ENCODE measurements at places on chromosomes 5 and 9.
A peak's percentile ranks its signal among the peaks of the same experiment; 100 is the strongest.

DNA sequence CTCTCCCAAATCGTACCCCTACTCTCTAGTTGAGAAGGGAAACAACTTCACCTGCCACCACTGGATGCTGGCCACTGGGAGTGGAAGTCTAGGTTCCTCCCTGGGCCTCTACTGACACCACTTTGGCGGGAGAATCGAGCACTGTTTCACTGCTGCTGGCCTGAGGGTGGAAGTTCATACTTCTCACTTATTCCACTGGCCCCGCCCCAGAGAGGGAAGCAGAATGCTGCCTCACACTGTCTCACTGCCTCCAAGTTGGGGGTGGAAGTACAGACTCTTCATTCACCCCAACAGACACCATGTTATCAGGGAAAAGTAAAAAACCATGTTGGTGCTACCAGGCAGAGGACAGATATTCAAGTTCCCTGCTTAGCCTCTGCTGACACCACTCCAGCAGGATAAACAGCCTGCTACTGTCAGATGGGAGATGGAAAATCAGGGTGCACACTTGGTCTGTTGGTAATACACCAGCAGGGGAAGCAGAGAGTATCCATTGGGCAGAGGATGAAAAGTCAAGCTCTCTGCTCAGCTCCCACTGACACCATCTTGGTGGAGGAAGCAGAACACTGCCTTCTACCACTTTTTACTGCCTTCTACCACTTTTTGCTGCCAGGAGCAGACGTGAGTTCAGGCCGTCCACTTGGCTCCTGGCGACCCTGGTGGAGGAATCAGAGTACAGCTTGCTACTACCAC is 159.4 kb downstream of the SIL1 start:
- no peak for DNase-seq

- no peak for DNase-seq
These were observed 326.7 kb upstream of the EFNA5 start for GRCh38 chr5:107997338-107997980.

- DNase-seq: no peak
These were observed 493.5 kb upstream of the WWC1 start for GRCh38 chr5:167797933-167798332.

GRCh38 chr5:54249210-54250028 is 61.0 kb downstream of the ARL15 start:
- DNase-seq: no peak

GRCh38 chr9:105345626-105346025 is 101.2 kb downstream of the SLC44A1 start:
- no peak for DNase-seq

DNA sequence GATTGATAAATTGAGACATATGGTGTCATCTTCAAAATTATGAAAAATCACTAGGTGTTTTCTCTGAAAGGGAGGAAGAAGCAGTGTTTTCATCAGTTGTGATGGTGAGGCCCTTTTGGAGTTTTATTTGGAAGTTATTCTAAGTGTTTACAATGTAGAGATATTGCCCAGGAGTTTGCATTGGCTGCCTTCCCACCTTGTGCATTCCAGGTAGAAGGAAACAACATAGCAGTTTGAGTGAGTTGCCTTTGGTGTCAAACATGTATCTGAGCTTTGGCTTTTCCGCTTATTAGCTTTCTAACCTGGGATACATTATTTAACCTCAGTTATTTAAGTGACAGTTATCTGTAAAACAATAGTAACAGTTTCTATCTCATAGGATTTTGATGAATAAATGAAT is 122.5 kb downstream of the SCAMP1 start:
- DNase-seq: no peak

GRCh38 chr9:79481846-79482477 is 89.8 kb upstream of the TLE4 start:
- no peak for DNase-seq

- DNase-seq: no peak
These were observed 3.8 kb upstream of the CCDC192 start for GRCh38 chr5:127699416-127699815.

DNA sequence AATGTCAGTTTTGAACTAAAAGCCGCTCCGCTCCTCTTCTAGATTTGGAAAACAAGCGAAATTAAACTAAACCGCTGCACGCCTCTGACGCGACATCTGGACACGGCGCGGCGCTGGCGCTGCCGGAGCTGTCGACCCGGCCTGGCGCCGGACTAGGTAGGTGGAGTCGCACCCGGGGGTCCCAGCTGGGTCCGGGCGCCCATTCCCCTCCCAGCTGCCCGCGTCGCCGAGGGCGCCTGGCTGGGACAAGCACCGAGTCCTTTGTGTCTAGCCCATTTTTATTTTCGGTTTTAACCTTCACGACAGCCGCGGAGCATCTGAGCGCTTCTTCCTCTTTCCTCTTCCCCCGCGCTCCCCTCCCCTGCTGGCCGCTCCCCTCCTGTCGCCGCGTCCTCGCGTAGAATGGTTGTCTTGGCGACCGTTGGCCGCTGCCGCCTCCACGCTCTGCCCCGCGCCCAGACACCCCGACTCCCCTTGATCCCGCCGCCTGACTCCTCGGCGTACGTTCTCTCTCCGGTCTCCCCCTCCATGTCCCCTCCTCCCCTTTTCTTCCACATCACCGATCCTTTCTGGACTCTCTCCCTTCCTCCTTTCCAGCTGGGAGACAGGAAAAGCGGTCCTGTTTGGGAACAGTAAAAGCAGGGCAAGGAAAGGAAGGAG is 545 bp downstream of the CDKN2B-AS1 start:
- peak; percentile 88 for DNase-seq

- no peak for DNase-seq
These were observed 507.0 kb downstream of the TAF11L14 start for GRCh38 chr5:18141222-18141621.

DNA sequence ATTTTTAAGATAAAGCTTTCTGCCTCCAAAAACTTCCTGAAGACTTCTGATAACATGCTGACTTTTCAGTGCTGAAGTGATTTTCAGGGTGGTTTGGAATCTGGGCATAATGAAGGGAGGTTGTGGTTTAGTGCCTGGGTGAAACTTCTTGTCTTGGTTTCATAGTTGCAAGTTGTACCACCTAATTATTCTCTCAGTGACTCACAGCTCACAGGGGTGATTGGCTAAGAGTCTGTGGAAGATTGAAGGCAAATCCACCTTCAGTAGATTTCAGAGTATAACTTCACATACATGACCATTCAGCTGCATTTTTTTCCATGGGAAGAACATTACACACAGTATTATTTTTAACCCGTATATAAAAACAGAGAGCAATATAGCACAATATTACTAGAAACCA is 199.9 kb downstream of the PTTG1 start:
- DNase-seq: no peak

DNA sequence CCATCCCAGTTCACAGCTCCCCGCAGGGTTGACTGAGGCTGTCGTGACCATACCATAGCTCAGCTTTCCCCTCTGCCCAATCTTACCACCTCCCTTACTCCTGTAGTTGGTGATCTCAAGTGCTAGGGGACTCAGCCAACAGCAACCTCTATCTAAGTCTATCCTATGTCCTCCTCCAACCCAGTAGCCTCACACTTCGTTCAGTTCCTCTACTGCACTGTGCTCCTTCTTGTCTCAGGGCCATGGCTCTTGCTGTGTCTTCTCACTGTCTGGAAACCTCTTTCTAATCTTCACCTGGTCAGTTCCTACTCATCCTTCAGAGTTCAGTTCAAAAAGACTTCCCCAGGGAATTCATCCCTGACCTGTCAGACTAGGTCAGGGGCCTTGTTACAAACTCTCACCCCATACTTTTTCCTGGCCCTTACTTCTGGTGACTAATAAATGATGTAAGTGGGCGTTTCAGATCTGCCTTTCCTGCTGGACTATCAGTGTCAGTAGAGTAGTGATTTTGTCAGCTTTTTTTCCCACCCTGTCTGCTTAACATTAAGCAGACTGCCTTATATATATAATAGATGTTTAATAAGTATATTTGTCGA is 53.6 kb upstream of the NR3C1 start:
- DNase-seq: no peak

DNA sequence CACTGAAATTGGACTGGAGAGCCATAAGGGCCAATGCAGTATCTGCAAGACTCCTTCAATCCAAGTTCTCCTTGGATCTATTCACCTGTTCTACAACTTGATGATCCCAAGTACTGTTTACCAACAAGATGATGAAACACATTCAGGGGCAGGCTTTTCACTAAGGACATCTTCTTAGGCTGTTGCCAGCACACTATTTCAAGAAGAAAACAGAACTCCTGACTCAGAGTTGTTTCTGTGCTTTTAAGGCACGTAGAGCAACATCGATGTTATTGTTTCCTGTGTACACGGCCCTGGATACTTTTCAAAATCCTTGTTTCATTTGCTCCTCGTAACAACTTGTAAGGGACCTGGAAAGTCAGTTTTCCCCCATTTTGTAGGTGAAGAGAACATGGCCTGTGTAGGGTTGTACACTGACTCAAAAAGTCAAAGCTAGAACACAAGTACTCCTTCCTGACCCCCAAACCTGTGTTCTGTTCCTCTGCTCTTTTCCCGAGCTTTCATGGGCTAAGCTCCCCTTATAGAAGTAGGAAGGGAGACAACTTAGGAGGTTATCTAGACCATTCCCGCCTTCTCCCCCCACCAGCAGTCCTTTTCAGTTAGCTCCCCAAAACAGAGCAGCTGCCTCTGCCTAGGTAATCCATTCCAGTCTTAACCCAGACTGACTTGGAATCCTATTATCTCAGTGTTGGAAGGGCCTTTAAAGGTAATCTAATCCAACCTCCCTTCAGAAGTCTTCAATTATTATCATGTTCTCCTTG is 5.2 kb upstream of the MGAT1 start:
- DNase-seq: no peak

- DNase-seq: no peak
These were observed 178.3 kb downstream of the AOPEP start for GRCh38 chr9:94904806-94905205.

GRCh38 chr9:87337335-87338087 is 160.2 kb upstream of the DAPK1 start:
- peak; percentile 80 for DNase-seq

DNA sequence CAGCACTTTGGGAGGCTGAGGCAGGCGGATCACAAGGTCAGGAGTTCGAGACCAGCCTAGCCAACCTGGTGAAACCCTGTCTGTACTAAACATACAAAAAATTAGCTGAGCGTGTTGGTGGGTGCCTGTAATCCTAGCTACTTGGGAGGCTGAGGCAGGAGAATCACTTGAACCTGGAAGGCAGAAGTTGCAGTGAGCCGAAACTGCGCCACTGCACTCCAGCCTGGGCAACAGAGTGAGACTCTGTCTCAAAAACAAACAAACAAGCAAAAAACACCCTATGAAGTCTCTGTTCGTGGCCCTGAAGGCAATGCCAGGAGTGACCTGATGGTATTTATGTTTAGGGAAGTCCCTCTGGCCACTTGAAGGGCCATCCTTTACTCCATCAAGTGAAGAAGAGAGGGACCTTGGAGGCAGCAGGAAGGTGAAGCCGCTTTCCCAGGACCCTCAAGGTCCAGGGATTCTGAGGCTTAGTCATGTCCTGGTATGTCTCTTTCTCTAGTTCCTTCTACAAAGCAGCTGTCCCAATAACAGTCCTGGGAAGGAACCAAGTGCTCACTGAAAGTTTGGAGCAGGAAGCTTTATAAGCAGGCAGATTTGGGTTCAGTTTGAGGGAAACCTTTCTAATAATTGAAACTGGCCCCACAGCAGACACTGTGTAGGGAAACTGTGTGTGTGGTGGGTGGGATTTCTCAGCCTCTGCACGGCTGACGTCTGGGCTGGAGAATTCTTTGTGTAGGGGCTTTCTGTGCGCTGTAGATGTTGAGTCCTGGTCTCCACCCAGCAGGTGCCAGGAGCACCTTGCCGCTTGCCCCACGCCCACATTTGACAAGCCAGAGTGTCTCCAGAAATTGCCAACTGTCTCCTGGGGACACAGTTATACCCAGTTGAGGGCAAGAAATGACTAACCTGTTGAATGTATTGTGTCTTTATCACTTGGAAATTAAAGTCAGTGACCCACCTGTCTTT is 12.5 kb downstream of the PHF2 start:
- DNase-seq: no peak

GRCh38 chr5:136199408-136199807 is 6.4 kb upstream of the SMIM32 start:
- no peak for DNase-seq

DNA sequence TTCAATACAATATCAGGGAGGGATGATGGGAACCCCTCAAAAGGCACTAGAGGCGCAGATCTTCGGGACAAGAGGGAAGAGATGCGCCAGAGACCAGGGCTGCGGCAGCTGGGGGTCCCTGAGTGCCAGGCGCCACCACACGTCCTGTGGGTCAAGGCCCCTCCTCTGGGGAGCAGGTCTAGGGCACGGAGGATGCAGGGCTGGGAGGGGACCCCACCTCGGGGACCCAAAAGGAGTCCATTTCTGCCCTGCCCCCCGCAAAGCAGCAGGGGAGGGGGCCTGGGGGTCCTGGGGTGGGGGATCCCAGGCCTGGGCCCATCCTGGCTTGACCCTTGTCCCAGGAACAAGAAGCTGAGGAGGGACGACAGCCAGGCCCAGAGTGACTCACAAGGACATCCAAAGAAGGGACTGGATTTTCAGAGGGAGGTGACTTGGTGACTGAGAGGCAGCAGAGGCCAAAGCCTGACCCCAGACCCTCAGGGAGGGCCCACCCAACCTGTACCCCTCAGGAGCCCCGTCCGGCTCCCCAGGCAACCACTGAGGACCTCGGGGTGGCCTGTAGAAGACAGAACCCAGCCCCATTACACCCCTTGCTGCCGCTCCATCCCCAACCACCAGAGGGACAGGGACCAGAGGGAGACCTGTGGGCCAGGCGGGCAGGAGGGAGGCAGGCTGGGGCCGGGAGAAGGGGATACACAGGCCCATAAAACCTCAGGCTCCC is 54.2 kb downstream of the LRSAM1 start:
- DNase-seq: no peak

- no peak for DNase-seq
These were observed 260.9 kb upstream of the TUT7 start for GRCh38 chr9:86614871-86615849.

Measured in retina (tissue), 1 donor.